ENCODE measurements at places on chromosomes 7 and 10.

- DNase-seq = no peak
These were observed 6.0 kb upstream of the CROT start for GRCh38 chr7:87339373-87339897.

- peak; percentile 19 for DNase-seq
These were observed 154.5 kb upstream of the LYZL2 start for GRCh38 chr10:30783939-30784501.

GRCh38 chr7:55484241-55484640 is 88.1 kb downstream of the VOPP1 start:
- DNase-seq = no peak

DNA sequence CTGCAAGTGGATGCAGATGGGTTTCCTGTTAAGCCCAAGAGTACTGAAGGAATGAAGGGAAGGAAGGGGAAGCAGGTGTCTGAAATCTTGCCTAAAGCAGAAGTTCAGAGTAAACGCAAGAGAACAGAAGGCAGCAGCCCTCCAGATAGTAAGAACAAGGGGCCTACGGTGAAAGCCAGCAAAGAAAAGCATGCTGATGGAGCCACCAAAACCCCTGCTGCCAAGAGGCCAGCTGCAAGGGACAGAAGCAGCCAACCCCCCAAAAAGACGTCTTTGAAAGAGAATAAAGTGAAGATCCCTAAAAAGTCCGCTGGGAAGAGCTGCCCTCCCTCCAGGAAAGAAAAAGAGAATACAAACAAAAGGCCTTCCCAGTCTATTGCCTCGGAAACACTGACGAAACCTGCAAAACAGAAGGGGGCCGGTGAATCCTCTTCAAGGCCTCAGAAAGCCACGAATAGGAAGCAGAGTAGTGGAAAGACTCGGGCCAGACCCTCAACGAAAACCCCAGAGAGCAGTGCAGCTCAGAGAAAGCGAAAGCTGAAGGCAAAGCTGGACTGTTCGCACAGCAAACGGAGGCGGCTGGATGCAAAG is 152.5 kb downstream of the LCOR start:
- DNase-seq = no peak

DNA sequence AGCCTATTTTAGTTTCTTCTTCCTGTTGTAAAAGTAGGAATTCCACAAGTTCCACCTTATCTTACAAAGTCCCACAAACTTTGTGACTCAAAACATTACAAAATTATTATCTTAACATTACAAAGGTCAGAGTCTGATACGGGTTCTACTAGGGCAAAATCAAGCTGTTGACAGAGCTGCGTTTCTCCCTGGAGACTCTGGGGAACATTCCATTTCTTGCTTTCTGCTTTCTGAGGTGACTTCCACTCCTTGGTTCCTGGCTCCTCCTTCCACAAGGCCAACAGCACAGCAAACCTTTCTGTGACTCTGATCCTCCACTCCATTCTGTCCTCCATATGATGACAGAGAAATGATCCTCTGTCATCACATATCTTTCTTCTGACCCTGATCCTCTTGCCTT is 10.6 kb downstream of the OR2F1 start:
- DNase-seq = no peak

DNA sequence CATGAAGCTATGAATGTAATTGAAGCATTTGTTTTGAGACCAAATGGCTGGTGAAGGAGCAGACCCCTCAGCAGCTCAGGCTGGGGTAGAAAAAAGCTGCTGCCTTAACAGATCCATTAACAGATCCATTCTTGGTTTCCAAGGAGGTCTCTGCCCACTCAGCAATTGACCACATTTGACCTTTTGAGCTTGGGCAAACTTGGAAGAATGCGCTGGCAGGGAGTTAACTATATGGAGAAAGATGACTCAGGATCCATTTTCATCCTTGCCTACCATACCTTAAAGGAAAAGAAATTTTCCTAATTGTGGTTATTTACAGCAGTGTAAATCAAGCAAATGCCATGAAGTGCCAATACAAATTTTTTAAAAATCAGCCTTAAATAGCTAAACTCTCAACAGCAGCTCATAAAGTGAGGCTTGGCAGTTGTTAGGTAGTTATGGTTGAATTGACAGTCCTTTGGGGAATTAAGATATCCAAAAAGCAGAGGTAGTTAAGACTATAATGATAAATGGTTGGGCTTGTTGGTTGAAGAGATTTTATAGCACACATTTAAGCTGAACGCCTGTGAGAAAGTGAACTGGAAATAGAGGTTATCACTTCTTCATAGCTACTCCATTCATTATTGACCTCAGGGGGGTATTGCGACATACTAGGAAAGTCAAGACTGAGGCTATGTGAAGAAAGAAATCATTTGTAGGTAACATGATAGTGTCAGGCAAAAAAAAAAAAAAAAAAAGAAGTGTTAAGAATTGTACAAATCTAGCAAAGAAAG is 83.9 kb downstream of the MKX start:
- DNase-seq = no peak
